H1 (cell line): ENCODE measurements at places on chromosomes 11 and 22. TPM values are rescaled to one million over a fixed set of nuclear protein-coding genes. Genes with fewer than 3 reads are reported as not detected.

NAV2 gene
- total RNA-seq = 66.9 and 73.6 TPM in 2 replicates

CD3E gene
- total RNA-seq = not detected in 2 replicates

DNA sequence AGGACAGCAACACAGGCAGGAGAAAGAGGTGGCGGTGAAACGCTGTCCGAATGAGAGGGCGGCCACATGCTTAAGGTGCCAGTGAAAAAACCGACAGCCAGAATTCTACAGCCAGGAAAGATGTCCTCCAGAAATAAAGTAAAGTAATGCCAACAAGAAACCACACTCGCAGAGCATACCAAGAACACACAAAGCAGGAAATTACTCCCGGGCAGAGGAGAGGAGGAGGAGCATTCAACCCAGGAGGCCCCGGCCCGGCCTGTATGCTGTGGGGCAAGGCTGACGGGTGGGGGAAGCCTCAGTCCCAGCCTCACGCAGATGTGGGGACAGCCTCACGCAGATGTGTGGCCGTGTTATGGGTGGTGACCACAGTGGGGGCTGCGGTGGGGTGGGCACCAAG is 28.0 kb downstream of the CHID1 start:
- no peak overlapping the region for H3K27ac ChIP-seq
- H3K4me3 ChIP-seq = no peak overlapping the region
- DNase-seq = no peak
- no peaks in the 10 kb centered on the region for H3K4me1 ChIP-seq

DNA sequence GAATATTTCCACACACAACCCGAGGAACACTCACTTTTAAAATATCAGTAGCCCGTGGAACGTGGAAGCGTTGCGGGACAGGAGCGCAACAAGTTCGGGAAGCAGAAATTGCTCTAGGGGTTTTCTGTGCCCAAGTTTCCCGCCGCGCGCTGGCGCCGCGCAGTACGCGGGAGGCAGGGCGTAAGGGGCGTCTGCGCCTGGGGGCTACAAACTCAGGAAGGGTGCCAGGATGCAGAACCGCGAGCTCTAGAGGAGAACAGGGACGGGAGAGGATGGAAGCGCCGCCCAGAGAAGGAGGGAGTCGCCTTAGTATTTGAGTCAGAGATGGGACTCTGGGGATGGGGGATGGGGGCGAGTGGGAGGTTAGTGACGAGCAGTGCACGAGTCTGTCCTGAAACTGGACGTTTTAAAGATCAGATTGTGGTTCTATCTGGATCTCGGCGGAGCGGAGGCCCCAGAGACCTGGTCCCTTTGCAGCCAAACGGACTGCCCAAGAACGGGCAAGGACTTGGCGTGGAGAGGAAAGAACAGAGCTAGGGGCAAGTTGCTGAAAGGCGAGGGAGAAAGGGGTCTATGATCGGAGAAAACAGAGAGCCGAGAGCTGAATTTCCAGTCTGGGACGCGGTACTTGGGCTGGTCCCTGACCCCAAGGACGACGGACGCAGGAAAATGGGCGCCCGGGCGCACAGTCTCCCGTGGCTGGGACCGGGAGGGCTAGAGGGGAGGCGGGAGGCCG is 4.7 kb downstream of the BSX start:
- peaks cover 12% of the 10 kb centered on the region for H3K4me1 ChIP-seq
- DNase-seq = no peak
- no peaks in the 10 kb centered on the region for H3K36me3 ChIP-seq
- peaks cover 90% of the 10 kb centered on the region for H3K27me3 ChIP-seq
- H3K4me3 ChIP-seq = peak overlapping the region; percentile 45

DNA sequence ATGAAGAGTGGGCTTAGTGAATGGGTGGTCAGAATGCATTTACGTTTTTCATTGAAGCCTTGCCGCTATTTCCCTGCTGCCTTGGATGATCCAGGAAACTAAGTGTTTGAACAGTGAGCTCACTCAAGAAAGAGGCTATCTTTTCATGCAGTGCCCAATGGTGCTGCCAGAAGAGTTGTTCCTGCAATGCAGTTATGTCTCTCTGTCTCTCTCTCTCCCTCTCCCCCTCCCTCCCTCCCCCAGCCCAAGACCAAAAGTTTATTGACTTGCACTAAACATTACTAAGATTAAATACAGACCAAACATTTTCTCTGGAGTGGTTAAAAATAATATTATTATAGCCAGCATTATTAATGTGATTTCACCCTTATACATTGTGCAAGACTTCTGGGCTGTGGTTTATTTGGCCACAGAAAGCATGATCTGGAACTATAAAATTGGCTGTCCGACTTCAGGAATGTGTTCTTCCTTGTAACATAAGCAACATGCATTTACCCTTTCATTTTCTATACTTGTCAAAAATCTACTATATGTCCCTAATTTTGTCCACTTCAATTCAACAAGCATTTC is 6.6 kb upstream of the FUT4 start:
- no peak overlapping the region for H3K27ac ChIP-seq
- DNase-seq = no peak
- H3K27me3 ChIP-seq = no peaks in the 10 kb centered on the region; the same call in 1 of the 2 replicates

DNA sequence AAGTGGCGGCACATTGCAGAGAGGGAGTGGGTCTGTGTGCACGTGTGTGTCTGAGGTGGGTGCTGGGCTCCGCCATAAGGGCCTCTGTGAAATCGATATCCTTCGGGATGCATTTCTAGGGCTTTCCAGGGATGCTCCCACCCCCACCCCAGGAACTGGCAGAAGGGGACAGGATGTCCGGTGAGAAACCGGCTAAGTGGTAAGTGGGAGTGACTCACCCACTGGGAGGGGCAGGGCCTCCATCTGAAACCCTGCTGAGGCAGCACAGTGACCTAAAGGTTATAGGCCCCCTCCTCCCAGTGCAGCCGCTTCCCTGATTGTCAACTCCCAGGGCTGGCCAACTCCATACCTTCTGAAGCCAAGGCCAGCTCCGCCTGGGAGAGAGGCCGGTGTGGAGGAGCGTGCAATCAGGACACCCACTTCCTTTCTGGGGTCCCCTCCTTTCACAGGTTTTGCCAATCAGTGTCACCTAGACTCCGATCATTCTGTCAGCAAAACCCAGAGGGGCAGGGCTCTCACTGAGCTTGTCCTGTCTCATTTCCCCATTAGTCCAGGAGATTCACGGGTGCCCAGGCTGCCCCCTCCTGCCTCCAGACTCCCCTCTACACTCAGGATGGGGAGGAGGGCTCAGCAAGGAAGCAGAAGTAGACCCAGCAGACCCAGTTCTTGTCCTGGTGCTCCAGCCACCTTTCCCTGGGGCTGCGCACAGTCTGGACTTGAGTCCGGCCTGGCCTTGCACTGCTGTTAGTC is 44.5 kb downstream of the NECTIN1 start:
- no peak overlapping the region for H3K4me3 ChIP-seq
- H3K4me1 ChIP-seq = peaks cover 45% of the 10 kb centered on the region

DNA sequence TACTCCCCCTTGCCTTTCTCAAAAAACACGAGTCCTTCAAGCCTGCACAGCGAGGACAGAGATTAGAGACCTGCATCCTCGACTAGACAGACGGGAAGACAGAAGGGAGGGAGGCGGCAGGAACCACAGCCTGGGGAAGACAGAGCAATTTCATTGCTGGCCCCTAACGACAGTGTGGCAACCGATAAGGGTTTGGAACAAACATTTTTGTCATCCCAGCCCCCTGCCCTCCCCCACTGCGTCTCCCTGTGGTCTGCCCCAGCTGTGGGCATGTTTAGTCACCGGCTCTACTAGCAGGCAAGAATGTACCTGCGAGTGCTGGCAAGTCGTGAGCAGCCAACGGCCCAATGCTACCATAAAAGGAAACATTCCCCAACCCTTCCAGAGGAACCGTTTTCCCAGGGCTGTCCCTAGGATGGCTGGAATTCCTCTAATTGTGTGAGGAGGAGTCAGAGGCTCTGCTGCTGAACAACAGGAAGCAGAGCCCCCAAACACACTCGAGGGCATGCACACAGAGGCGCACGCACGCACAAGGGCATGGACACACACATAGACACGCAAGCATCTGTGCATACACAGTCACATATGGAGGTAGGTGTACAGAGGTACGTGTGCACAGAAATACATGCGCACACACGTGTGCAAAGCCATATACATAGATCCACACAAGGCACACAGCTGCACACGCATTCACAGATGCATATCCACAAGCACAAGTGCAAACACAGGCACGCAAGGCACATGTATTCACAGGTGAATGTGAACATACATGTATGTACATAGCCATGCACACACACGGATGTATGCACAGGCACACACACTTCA is 58.3 kb downstream of the MYH9 start:
- H3K4me1 ChIP-seq = peaks cover 20% of the 10 kb centered on the region
- no peaks in the 10 kb centered on the region for H3K27me3 ChIP-seq
- peaks cover 15% of the 10 kb centered on the region for H3K36me3 ChIP-seq
- peak; percentile 94 for DNase-seq
- no peak overlapping the region for H3K4me3 ChIP-seq

DNA sequence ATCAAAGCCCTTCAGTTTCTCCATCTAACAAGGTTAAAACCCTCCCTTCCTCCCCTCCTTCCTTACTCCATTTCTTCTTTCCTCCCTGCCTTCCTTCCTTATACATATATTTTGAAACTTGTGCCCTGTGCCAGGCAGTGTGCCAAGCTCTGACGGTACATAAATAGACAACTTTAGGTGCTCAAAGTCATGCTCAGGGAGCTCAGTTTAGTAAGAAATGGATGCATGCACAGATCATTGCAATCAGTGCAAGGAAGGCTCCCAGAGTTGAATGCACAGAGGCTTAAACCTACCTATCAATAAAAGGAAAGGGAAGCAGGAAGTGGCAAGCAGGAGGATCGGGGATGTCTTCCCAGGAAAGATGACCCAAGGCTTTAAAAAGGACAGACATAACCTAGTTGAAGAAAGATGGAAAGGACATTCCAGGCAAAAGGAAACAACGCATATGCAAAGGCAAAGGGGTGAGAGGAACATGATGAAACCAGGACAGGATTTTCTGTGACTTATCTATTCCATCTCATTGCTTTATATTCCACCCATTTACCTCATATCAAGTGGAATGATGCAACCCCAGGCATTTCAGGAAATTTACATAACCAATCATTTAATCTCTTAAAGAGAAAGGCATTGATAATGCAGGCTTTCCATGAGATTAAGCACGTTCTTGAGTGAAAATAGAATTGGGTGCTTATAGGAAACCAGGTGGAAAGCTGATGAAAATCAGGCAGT is 13.2 kb downstream of the FZD4 start:
- H3K4me3 ChIP-seq = no peak overlapping the region
- no peak for DNase-seq
- H3K36me3 ChIP-seq = no peaks in the 10 kb centered on the region

GRCh38 chr22:19674129-19674928 is 40.0 kb upstream of the SEPTIN5 start:
- H3K4me3 ChIP-seq = no peak overlapping the region
- H3K36me3 ChIP-seq = no peaks in the 10 kb centered on the region
- H3K4me1 ChIP-seq = no peaks in the 10 kb centered on the region; the same call in 1 of the 2 replicates
- DNase-seq = no peak

DNA sequence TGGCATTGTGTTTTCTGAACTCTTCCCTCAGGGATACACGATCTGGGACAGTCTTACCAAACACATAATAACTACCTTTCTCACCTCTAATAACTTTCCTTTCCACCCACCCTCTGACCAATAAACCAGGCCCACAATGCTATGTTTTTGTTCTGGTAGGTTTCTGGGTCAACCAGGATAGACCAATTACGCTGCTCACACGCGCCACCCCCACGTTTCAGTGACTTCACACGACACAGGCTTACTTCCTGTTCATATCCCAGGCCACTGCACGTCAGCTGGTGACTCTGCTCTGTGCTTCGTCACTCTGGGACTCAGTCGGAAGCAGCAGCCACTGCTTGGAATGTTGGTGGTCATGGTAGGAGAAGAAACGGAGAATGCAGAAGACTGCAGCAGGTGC is 2.5 kb downstream of the KRTAP5-4 start:
- no peaks in the 10 kb centered on the region for H3K4me1 ChIP-seq
- no peaks in the 10 kb centered on the region for H3K27me3 ChIP-seq
- no peak for DNase-seq
- no peak overlapping the region for H3K4me3 ChIP-seq
- no peaks in the 10 kb centered on the region for H3K36me3 ChIP-seq
- no peak overlapping the region for H3K27ac ChIP-seq

DNA sequence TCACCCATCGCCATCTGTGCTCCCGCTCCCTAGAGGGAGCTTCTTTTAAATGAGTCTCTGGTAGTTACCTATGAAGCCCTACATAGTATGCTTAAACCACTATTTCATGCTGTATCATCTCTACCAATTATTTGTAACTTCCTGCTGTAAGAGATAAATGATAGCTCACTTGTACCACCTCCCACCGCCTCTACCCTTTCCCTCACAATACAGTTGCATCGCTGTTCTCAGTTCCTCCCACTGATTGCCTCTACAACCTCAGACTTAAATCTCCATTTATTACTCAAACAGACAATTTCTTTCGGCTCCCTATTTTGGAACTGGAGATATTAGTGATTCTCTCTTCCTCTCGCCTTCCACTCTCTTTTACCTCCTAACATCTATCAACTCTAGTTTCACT is 222.9 kb upstream of the ZC3H12C start:
- H3K4me1 ChIP-seq = no peaks in the 10 kb centered on the region
- no peaks in the 10 kb centered on the region for H3K27me3 ChIP-seq
- no peak for DNase-seq
- H3K4me3 ChIP-seq = no peak overlapping the region
